ENCODE measurements at places on chromosomes 7 and 10.

DNA sequence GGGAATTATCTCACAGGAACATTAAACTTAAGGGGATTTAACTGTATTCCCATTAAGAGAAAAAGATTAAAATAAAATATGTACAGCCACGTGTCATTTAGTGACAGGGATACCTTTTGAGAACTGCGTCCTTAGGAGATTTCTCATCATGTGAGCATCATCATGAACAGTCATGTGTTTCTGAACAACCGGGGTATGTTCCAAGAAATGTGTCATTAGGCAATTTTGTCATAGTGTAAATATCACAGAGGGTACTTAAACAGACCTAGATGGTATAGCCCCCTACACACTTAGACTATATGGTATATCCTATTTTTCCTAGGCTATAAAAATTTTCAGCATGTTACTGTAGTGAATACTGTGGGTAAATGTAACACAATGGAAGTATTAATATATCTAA lies 840.3 kb downstream of the CNTNAP2 start:
- no peak for DNase-seq

- DNase-seq = no peak
These were observed 48.8 kb upstream of the SMNDC1 start for GRCh38 chr10:110353244-110354119.

DNA sequence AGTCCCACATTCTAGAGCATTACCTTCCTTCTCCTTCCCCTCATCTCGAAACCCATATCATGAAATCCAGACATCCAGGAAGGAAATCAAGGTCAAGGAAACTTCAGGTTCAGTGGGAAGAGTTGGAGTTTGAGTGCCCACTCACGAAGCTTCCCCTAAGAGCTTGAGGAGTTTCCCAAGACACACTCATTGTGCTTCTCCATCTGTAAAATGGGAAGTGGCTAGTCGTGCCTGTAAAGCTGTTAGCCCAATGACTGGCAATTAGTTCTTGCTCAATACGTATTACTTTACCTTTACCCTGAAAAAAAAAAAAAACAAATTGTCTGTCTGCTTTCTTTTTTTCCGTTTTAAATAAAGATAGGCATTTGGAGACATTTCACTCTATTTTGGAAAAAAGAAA lies 42.3 kb downstream of the GPAM start:
- DNase-seq = no peak

DNA sequence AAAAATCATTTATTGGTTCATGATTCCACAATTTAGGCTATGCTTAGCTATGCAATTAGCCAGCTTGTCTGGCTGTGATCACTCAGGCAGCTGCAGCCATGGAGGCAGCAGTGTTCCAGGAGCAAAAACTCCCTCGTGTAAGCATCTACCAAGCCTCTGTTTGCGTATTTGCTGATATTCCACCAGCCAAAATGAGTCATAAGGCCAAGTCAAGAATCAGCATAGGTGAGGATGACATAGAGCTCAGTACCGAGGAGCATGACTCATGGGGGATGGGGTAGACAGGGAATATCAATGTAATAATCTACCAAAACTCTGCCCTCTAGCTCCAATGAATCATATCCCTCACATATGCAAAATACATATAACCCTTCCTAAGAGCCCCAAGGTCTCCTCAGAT lies 63.3 kb downstream of the IMMP2L start:
- DNase-seq = no peak

DNA sequence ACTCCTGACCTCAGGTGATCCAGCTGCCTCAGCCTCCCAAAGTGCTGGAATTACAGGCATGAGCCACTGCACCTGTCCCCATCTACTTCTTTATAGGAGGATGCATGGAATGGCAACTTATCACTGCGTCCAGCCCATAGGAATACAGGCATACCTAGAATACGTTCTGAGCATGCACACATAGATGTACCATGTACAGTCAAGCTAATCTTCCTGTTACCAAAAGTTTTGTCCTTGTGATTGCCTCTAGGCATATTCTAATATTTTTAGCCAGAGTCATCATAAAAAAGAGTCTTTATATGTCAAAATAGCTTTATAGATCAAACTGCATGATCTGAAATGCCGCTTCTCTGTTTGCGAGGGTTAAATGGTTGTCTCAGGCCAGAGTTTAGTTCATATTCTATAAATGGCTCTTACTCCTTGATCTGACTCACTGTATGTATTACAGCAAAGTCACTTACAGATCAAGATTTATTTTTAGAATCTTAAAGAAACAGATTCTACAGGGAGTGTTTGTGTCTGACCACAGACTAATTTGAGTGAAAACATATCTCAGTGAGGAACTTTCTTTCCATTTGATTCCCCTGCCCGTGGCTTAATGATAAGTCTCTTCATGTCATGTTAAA lies 210.9 kb downstream of the CREB5 start:
- DNase-seq = no peak

DNA sequence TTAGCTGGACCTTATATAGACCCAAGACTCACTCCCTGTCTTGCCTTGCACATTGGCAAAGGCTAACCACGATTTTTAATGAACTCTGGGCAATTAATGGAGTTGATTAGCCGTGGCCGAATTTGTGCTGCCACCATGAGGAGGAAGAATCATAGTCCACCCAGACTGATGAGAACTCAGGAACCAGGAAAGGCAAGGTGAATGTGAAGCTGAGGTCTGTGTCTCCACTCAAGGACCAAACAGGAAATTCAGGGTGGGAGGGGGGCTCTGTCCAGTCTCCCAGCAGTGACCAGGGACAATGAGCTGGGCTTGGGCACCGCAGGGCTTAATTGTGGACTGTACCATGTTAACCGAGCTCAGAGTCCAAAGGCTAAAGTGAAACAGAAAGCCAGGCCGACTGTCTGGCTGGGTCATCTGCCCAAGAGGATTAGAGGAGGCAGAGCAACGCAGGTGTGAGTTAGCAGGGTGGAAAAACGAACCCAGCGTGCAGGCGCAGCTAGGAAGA lies 127.0 kb upstream of the JCAD start:
- DNase-seq = no peak

DNA sequence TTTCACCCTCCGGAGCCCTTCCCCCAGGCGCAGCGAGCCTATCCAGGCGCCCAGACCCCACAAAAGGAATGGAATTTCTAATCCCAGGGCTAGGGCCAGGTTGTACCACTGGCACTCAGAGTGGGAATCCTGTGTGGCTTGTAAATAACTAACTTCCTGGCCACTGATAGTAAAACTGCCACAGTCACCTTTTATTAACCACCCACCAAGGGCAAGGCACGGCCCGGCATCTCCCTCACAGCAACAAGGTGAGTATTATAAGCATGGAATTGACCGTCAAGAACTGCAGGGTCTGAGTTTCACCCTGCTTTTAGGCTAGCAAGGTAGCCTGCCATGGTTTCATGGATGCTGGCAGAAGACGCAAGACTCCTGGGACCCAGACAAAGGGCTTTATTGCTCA lies 51.1 kb downstream of the SPOCK2 start:
- no peak for DNase-seq

DNA sequence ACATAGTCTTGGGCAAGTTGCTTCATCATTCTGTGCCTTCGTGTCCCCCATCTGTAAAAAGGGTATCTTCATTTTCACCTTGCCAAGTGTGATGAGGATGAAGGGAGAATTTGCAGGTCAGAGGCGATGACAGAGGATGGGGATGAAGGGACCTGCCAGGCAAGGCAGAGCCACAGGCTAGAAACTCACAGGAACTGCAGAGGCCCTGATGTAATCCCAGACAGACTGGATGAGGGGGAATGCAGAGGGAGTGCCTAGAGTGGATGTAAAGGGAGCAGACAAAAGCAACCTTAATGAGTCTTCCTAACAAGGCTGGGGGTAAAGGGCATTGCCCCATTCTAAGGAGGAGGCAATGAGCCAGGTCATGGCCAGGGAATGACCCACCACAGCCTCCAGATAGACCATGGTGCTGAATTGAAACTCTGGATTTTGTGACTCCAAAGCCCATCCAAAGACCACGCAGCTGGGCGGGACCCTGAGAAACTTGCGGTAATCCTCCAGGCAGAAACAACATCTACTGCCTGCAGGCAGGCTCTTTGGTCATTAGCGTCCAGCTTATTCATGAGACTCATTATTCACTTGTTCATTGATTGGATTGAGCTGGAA lies 1.9 kb downstream of the ANTXRL start:
- DNase-seq = no peak

DNA sequence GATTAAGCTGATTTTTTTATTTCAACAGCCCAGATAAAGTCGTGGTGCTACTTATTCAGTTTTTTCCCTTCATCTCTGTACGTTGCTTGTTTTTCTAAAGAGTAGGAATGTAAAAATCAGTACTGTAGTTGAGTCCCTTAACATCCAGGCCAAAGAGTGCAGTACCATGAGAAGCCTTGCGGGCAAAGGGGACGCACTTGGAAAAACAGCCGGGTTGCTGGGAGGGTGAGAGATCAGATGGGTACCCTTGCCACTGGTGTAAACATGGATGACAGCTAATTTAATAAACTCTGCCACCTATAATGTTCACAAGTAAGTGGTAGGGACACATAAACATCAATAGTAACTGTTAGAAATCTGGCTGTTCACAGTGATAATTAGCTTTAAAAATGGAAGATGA lies 175.9 kb downstream of the POU6F2 start:
- DNase-seq = no peak

- DNase-seq = peak; percentile 7
These were observed 47.1 kb upstream of the DYNC1I1 start for GRCh38 chr7:95725205-95725604.

- no peak for DNase-seq
These were observed 137.5 kb downstream of the CCDC71L start for GRCh38 chr7:106523482-106523881.

- no peak for DNase-seq
These were observed 24.7 kb downstream of the AFAP1L2 start for GRCh38 chr10:114379631-114380041.

DNA sequence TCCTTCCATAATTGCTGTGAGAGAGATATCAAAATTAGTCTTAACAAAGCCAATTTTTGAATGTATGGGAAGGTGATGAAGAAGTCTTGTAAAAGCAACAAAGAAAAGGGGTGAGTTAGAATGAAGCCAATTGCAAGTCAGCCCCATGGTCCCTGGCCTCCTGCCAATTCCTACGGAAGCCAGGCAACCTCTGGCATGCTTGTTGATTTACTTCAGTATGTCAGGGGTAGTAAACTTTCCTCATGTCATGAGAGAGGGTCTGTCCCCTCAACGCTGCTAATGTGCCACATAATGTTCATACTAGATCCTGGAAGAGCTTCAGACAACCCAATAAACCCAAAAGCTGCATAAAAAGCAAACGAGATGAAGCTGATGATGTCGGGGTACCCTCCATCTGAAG lies 159.1 kb upstream of the YAE1 start:
- DNase-seq = no peak

- no peak for DNase-seq
These were observed 357.5 kb downstream of the DNAJB6 start for GRCh38 chr7:157694376-157694665.

DNA sequence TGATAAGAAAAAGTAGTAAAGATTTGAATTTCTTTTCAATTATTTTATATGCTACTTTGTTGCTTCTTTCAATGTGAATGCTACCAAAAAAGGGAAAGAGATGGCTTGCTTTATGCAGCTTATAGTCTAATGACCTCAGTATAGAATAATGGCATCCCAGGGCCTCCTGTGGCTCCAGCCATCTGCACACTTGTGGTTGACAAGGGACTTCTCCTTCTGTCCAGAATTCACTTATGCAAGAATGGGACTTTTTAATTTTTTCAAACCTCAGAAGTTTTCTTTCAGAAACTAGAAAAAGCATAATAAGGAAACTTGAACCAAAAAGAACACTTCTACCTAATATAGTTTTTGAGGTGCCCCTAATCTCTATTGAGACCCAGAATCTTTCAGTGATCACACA lies 310.9 kb downstream of the CTNNA3 start:
- DNase-seq = no peak

DNA sequence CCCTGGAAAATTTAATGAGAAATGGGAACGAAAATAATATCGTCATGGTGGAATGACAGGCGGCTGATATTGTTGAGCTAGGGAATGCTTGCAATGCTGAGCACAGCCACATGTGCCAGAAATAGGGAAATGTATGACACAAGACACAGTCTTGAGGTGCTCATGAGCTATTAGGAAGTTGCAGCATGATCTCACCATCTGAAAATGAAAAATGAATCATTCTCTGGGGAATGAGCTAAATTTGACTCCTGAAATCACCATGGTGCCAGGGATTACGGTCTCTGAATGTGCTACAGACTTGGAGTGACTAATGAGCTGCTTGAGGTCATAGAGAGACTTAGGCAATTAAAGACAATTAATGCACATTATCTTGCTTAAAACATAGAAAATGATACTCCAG lies 845.0 kb downstream of the CNTNAP2 start:
- no peak for DNase-seq

- DNase-seq = no peak
These were observed 415.1 kb downstream of the INHBA start for GRCh38 chr7:41287559-41288335.

- no peak for DNase-seq
These were observed 46.2 kb downstream of the ZNF277 start for GRCh38 chr7:112252691-112253090.

DNA sequence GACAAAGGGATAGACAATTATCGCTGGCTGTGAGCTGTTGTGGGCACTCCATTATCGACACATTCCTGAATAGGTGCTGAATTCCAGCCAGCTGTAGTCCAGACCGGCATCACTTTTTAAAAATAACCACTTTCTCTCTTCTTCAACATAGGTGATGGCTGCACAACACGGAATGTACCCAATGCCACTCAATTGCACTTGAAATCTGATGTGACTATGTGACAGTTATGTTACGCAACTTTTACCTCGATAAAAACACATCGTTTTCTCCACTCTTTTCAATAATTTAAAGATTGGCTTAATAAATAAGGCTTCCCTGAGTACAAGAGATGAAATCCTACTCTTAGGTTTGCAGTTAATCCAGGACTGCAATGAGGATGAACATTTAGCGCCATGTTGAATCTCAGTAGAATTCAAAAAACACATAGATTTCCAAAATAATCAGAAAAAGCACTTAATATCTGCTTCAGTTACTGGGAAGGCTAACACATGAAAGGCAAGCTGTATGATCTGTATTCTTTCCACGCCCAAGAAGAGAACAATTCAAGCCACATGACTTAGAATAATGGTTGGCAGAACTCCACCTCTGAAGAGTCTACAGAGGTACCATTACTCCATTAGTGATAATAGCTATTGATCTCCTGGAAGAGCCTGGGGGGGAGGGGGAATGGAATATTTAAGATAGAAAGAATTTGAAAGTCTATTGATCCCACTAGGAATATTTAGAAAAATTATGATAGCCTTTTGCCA lies 3.6 kb downstream of the YWHAG start:
- DNase-seq = no peak

DNA sequence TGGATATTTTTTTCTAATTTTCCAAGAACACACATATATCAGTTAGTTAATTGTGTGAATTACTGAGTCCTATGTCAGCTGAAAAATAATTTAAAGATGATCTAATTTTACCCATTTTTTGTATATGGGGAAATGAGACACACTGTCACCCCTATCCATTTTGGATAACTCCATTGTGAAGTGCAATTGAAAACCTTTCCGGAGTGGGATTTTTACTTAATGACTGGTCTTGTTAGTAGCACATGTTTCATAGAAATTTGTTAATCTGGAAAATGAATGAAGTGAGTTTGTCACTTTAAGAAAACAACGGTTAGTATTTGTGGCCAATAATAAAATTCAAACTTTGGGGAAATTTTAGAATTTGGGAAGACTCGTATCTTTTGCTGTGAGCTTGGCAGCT lies 2.0 kb downstream of the GARS1 start:
- DNase-seq = no peak

- no peak for DNase-seq
These were observed 118.5 kb upstream of the C1QL3 start for GRCh38 chr10:16640153-16640552.

All from SK-N-DZ (cell line).